CD14-positive monocyte (primary cell): ENCODE measurements at places on chromosomes 6 and 20.

DNA sequence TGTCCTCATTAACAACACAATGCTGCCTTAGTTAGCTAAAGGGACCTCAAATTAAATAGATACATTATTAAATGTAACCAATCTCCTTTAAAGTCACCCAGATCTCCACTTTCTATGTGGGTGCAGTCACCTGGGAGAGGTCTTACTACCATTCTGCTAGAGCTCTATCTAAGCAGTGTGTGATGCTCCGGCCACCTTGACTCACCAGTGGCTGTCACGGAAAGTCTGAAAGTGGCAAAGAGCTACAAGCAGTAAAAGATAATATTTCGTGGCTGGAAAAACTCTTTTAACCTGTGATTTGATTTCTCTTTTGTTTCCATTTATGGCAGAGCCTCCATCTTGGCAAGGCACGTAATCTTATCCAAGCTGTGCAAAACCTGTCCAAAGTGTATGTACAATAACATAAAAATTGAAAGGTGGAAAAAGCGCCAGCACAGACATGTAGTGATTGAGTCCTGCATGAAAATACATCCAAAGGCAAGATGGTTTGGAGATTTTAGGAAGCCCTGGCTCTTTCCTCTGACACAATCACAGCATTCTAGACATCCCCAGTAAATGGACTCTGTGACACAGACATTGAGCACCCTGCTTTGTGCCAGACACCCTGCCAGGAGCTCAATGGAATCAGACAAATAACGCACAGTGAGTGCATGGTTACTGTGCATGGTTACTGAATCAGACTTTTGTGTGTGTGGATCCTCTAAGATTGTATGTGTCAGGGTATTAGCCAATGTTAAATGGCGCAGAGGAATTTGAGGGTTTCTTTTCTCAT lies 116.6 kb downstream of the ADAT2 start:
- DNase-seq = no peak

DNA sequence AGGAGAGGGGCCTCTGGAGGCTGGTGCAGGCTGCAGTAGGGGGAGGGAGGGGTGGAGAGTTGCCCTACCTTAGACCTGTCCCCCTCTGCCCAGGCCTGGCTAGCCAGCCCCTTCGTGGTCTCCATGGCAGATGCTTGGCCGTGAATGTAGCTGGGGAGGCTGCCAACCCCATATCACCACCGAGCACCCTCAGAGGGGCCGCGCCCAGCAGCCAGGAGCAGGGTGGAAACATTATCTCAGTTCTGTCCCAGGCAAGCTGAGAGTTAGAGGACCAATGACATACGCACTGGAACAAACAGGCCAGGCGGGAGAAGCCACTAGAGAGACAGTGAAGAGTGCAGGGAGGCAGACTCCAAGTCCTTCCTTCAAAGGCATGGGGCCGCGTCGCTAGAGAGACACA lies 66.5 kb downstream of the LRFN2 start:
- no peak for DNase-seq

- no peak for DNase-seq
Observed at GRCh38 chr20:33437141-33437911, 6.2 kb downstream of the SNTA1 start.

DNA sequence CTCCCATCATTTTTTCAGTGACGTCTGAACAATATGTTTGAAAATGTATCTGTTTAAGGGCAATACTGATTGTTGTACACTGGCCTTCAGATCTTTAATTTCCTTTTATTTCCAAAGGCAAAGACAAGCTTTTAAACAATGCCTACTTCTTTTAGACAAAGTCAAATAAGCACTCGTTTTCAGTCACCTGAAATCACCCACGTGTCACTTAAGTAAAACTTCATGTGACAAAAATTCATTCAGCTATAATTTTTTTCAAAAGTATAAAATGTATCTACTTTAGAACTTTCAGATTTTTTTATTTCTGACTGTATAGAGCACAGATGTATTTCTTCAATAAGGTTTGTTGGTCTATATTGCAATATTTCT lies 113.5 kb upstream of the BEND6 start:
- no peak for DNase-seq

- DNase-seq = peak; percentile 76
Observed at GRCh38 chr6:31680226-31681134, at the start of gene LY6G5C. Gene LY6G5C (minus strand): TSS chr6:31681067. CDS start chr6:31680373, 694 bp downstream.

GRCh38 chr6:38517005-38517404 lies 122.7 kb downstream of the BTBD9 start:
- DNase-seq = no peak

DNA sequence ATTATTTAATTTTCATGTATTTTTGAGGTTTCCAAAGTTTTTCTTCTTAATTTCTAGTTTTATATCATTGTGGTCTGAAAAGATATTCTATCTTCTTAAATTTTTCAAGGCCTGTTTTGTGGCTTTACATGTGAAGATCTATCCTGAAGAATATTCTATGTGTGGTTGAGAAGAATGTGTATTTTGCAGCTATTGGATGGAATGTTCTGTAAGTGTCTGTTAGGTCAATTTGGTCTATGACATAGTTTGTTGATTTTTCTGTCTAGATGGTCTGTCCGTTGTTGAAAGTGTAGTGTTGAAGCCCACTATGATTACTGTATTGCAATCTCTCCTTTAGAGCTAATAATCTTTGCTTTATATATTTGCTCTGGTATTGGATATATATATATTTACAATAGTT lies 125.7 kb downstream of the CRYBG1 start:
- DNase-seq = no peak

GRCh38 chr6:104601131-104601651 lies 258.5 kb downstream of the HACE1 start:
- no peak for DNase-seq

DNA sequence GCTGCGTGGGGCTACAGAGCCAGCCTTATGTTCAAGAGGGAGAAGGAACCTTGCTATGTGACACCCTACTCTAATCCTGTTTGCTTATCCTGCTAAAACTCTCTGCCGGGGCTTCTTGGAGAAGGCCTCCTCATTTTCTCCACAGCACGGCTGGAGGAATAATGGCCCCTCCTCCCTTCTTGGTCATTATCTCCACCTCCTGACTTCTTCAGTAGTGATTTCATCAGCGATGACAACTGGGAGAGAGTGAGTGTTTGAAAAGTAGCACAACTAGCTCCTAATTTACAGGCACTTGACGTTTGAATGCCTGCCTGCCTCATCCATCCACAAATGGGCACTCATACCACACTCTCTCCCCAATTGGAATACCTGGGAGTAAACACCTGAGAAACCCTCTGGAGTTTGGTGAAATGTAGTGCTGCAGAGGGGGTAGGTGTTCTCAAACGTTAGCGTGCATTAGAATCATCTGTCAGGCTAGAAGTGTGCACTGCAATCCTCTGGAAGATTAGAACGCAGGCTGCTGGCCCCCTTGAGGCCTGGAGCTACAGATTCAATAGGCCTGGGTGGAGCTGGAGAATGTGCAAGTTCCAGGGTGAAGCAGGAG lies 148.5 kb downstream of the FOXC1 start:
- no peak for DNase-seq

GRCh38 chr6:34608321-34609091 lies 52.4 kb upstream of the SPDEF start:
- DNase-seq = no peak

- DNase-seq = no peak
Observed at GRCh38 chr6:169862043-169862891, 110.8 kb downstream of the ERMARD start.

DNA sequence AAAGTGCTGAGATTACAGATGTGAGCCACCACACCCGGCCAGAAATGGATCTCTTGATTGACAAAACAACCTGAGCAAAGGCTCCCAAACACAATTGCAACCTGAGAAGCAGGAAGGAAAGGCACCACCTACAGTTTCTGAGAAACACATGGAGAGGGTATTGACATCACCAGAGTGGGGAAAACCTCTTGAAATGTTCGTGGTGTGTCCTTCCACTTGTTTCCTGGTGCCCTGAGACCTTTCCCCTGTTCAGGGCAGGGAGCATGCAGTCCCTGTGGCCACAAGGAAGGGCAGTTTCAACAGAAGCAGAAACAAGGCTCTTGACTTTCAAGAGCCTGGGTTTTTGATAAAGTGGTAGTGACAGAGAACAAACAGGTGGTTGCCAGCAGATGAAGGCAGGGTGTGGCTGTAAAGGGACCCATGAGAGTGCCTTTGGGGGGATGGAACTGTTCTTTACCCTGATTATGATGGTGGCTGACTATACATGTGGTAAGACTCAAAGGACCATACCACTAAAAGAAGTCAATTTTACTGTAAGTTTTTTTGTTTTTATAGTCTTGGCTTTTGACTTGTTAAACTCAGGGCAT lies 3.2 kb upstream of the BPIFA1 start:
- DNase-seq = no peak

DNA sequence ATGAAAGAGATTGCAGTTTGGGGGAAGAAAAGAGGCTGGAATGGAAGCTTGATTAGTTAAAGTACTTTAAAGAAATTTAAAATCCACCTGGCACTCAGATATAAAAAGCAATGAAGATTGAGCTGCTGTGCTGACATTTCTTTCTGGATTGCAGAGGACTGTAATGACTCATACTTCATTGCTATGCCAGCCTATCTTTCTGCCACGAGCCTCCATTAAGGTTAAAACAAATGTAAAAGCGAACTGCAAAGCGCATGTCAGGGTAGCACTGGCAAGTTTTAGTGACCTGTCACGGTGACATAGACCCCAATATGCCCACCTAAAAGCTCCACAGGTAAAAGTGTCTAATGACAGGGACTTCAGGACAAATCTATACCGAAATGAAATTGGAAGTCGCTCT lies 449.6 kb downstream of the C6orf118 start:
- no peak for DNase-seq

DNA sequence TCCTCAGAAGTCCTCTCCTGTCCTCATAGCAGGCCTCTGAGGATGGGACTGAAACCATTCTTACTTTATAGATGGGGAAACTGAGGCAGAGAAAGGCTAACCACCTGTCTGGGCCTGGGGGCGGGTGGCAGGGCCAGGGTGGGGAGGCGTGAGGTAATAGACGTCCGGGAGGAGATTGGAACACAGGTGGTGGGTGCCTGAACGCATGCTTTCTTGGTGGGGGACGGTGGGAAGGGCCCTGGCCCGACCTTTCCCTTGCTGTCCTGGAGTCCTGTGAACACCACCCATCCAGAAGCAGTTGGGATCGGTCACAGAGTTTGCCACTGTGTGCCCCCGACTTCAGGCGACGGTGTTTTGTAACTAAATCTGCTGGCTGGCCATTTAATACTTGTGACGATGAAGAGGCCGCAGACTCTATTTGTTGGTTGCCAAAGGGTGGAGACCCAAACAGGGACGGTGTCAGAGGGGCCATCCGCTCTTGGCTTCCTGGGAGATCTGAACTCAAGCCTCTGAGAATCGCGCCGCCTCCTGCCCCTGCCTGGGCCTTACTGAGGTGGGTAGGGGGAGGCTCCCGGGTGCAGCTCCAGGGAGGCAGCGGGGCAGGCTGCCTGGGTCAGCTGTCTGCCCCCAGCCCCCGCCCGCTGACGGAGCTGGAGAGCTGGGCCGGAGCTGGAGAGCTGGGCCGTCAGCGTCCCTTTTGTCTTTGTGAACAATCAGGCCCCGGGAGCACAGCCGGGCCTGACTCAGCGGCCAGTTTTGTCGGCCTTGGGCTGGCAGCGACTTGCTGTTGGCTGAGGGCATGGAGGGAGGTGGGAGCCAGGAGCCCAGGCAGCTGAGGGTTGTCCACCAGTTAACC lies 4.1 kb downstream of the RBM38 start:
- no peak for DNase-seq

DNA sequence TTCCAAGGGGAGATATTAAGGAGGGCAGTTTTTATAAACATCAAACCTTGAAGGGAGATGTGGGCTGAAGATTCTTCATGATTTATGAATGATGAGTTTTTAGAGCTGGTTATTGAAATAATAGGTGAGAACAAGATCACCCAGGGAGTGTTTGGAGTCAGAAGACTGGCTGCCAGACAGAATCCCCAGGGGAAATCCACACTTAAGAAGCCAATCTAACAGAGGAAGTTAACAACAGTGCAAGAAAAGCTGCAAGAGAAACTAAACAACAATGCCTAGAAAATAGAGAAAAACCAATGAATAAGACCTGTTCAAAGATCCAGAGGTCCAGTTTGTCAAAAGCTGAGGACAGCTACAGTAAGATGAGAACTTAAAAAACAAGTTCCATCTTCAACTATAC lies 167.9 kb upstream of the MAN1A1 start:
- no peak for DNase-seq

DNA sequence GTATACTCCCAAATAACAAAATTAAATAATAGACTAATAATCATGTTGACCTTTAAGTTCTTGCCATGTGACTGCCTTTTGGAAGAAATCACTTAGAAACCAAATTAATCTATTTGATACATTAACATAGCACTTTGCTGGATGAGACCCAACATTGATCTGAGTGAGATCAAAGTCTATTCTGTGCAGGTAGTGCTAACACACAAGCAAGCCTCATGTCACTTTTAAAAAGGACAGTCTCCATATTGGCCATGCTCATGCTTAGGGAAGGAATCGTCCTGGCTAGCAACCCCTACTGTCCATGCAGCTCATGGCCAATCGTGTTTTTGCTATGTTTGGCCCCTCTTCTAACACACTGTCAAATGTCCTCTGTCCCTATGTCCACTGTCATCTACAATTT lies 35.8 kb upstream of the RNF217 start:
- DNase-seq = no peak

GRCh38 chr6:132011582-132011981 lies 60.4 kb upstream of the CCN2 start:
- no peak for DNase-seq

GRCh38 chr6:44539701-44540355 lies 152.3 kb downstream of the CDC5L start:
- DNase-seq = no peak

DNA sequence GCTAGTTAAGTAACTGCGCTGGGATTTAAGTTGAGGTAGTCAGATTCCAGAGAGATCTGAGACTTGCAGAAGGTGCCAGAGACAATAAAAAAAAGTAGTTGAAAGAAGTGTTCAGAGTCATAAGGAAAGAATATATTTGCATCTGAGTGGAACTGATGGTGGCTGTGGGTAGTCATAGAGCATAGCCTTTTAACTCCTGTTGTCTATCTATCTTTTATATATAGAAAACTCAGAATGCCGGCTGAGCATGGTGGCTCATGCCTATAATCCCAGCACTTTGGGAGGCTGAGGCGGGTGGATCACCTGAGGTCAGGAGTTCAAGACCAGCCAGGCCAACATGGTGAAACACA lies 62.0 kb downstream of the CARMIL1 start:
- DNase-seq = no peak

- DNase-seq = peak; percentile 38
Observed at GRCh38 chr6:70371454-70372105, 41.7 kb upstream of the FAM135A start.
